ENCODE measurements at places on chromosomes 1 and 21.

GRCh38 chr1:10457875-10458274 is 8.0 kb downstream of the CORT start:
- DNase-seq = no peak

GRCh38 chr1:96525657-96526557 is 195.7 kb upstream of the PTBP2 start:
- DNase-seq = no peak

- DNase-seq = no peak
Observed at GRCh38 chr21:15052459-15052763, 12.4 kb downstream of the NRIP1 start.

GRCh38 chr1:8643542-8644536 is 173.6 kb downstream of the RERE start:
- DNase-seq = no peak

GRCh38 chr1:70537788-70538187 is 126.7 kb downstream of the CTH start:
- no peak for DNase-seq

DNA sequence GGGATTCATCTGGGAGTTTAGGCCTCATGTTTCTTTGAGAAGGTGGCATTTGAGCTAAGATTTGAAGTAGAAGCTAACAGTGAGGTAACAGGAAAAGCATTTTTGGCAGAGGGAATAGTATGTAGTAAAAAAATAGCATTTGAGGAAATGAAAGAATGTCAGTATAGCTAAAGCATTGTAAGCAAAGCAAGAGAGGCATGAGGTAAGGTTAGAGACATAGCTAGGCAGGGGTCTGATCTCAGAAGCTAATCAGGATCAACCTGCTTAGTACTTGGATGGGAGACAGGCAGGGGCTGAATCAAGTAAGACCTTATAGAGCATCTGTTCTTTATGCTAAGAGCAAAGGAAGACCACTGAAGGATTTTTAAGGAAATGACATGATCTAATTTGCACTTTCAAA is 4.0 kb downstream of the POLR3C start:
- DNase-seq = no peak

- DNase-seq = no peak
Observed at GRCh38 chr1:202249846-202250245, 56.2 kb downstream of the LGR6 start.

DNA sequence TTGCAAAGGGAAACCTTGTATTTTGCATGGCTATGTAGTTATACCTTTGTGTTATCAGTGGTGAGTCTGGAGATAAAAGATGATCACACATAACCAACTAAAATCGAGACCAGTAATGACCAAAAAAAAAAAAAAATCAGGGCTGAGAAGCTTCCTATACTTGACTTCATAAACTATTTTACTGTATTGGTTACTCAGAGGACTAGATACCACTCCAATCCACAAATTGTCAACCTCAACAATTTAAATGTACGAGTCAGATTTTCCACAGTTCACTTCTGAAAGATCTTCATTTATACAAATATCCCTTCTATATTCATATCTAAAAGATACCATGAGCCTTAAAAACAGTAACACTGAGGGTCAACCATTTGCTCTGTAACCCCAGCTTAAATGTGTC is 71.7 kb downstream of the NRIP1 start:
- DNase-seq = no peak

DNA sequence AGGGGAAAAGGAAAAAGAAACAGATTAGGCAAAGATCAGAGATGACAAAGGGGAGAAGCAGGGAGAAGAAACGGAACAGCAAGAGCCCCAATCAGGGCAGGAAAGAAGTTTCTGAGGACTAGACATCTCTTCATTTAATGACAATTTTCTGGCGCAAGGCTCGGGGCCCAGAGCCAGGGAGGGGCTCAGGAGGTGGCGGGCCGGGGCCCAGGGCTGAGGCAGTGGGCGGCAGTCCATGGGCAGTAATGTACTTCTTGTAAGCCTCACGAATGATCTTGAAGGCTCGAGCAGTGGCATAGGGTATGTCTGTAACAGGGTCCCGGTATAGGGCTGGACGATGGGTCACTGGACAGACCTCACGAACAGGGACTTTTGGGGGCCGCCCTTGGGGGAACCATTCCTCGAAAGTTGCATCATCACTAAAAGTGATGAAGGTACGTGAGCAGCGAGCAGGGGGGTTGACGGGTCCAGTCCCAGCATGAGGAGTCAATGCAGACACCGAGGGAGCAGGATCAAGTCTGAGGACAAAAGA is 799 bp upstream of the TMOD4 start:
- no peak for DNase-seq

DNA sequence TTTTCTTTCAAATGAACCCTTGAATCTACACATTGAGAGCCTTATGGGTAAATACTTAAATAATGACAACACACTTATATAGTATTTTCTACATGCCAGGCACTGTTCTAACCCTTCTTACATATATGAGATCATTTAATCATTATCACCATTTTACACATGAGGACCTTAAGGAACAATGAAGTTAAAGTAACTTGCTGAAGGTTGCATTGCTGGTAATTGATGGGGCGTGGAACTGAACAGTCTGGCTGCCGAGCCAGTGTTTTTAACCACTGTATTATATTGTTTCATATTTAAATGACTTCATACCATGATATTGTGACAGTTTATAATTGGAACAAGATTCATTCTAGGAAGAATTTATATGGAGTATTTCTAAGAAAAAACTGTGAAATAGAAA is 111.9 kb upstream of the TENT5C start:
- DNase-seq = no peak

DNA sequence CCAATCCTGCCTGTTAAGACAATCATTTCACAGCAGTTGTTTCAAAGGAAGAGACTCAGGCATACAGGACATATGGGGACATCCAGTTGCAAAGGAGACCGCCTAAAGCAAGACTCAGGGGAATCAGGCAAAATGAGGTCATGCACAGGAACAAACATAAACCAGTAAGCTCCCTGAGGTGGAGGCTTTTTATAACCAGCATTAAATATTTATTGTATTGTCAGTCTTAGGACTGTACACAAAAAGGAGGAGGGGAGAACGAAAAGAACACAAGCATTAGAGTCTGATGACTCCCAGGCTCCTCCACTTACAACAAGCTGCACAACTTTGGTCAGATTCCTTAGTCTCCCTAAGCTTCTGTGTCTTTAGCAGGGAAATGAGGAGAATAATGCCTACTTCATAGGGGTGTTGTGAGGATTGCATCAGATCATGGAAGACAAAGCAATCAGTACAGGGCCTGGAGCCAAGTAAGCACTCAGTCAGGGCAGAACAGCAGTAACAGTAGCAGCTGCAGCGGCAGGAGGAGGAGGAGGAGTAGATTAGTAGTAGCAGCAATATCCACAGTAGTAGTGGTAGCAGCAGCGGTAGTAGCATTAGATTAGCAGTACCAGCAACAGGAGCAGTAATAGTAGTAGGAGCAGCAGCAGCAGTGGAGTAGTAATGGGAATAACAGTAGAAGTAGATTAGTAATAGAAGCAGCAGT is 54.2 kb upstream of the SPATA6 start:
- DNase-seq = no peak

DNA sequence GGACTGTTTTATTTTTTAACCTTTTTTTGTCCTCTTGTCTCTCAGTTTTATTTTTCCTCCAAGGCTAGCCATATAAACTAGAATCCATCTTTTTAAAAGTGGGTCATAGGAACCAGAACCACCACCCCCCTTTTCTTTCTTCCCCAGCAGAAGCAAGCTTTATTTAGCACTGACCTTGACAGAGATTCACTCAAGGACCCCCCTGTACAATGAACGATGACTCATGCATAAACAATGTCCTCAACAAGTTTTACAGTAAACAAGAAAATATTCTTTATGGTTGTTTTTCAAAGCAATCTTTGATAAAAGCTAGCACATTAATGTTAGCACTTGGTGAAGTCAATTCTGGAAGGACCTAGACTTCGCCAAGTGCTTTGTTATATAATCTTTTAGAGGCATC is 14.1 kb downstream of the PKN2 start:
- no peak for DNase-seq

DNA sequence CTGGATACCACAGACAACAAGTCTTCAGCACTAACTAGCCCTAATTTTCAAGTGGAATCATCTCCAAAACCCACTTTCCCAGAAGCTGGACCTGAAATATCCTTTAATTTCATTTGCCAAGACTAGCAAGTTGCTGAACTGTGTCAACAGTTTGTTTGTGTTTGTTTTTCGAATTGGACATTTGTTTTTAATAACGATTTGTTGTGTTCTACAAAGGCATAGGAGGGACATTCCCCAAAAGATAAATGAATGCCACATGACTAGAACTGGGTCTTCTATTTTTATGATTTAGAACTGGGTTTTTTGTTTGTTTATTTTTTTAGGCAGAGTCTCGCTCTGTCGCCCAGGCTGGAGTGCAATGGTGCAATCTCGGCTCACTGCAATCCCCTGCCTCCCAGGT is 17.9 kb downstream of the LUZP1 start:
- DNase-seq = no peak

GRCh38 chr1:178344513-178345091 is 152.2 kb downstream of the CLEC20A start:
- DNase-seq = no peak

GRCh38 chr1:214028095-214028494 is 40.3 kb downstream of the PROX1 start:
- no peak for DNase-seq

GRCh38 chr1:214414691-214415090 is 133.7 kb downstream of the SMYD2 start:
- no peak for DNase-seq

DNA sequence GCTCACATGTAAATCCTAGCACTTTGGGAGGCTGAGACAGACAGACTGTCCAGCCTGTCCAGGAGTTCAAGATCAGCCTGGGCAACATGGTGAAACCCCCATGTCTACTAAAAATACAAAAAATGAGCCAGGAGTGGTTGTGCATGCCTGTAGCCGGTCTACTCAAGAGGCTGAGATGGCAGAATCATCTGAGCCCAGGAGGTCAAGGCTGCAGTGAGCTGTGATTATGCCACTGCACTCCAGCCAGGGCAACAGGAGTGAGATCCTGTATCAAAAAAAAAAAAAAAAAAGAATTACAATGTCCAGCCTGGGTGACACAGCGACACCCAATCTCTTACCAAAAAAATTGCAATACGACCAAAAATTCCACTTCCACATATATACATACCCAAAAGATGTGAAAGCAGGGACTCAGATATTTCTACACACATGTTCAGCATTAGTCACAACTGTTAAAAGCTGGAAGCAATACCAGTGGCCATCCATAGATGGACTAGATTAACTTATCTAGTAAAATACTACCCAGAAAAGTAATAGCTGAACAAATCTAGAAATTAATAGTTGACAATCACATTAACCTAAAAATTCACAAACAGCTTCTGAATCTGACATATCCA is 49.2 kb downstream of the ASH1L start:
- DNase-seq = no peak

DNA sequence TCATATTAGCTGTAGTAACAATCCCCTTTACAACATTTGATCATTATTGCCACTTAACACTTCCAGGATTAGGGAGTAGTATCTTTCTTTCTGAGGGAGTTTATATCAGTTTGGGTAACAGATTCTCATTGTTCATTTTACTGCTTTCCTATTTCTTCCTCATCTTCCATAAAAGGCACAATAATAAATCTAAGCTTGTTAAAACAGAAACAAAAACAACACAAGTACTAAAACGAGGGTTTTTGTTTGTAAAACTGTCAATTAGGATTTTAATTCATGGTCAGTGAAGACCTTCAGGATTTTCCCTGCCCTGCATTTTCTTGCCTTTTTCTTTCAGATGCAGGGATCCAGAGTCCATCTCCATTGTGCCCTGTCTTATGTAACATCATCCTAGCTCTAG is 29.5 kb downstream of the TMED5 start:
- DNase-seq = no peak

GRCh38 chr1:182917378-182917777 is 35.6 kb downstream of the SHCBP1L start:
- DNase-seq = no peak

All from activated T-cell treated with anti-CD3 and anti-CD28 coated beads, Interleukin-2, amount 50 U/mL, for 72 hours (primary cell).